ENCODE measurements at places on chromosomes 4 and X. TPM values are rescaled to one million over a fixed set of nuclear protein-coding genes. Genes with fewer than 3 reads are reported as not detected.

The NUDT6 gene
- 5.8 TPM for total RNA-seq

The DDX53 gene
- not detected for total RNA-seq

The KCNE5 gene
- not detected for total RNA-seq

The PAGE4 gene
- total RNA-seq, result not detected

The MAOB gene
- under 0.01 TPM for total RNA-seq

The GABRE gene
- 16.8 TPM for total RNA-seq

The GPRIN3 gene
- under 0.01 TPM for total RNA-seq

The CCNA2 gene
- 1.9 TPM for total RNA-seq
